ENCODE measurements at places on chromosomes 11 and 22.

GRCh38 chr22:28900379-28900925, 17.1 kb downstream of the ZNRF3 start:
- DNase-seq: no peak

- DNase-seq: no peak
Measured at GRCh38 chr11:7534042-7534378, 20.2 kb downstream of the PPFIBP2 start.

GRCh38 chr11:64810891-64811272, 531 bp upstream of the MEN1 start:
- no peak for DNase-seq

DNA sequence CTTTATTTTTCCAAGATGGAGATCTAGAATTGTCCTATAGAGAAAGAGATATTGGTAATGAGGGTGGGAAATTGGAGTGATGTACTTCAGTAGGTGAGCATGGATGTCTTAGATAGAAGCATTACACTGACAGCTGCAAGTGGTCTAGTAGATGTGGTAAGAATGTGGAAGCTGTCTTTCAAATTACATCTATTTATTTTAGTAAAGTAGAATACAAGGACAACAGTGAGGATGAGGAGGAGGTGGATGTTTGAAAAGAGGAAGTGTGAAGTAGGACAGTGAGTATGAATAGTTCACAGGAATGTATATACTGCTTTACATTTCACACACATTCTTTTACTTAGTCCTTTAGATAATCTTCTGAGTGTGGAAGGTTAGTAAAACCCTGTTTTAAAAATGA, 64.2 kb downstream of the HIPK3 start:
- no peak for DNase-seq

DNA sequence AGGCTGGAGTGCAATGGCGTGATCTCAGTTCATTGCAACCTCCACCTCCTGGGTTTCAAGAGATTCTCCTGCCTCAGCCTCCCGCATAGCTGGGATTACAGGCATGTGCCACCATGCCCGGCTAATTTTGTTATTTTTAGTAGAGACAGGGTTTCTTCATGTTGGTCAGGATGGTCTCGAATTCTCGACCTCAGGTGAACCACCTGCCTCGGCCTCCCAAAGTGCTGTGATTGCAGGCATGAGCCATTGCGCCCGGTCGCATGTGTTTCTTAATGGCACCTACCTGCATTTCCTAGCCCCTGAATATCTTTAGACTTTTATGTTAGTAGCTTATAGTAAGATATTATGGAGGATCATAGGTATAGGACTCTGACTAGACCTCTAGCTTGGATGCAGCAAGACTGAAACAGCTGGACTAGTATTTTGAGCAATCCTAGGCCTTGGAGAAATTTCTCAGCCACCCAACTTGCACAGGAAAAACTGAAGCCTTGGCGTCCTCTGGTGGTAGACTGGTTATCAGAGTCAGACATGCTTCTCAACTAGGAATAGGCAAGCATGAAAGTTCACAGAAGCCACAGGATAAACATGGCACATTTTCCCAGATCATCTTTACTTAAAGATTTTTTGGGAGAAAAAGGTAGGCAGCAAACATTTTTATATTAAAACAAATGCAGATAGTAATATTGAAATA, 22.7 kb upstream of the C1QTNF4 start:
- DNase-seq: no peak

GRCh38 chr22:44218071-44218470, 37.3 kb downstream of the PARVG start:
- DNase-seq: no peak

GRCh38 chr11:18457450-18457849, 1.8 kb downstream of the LDHAL6A start:
- DNase-seq: no peak

DNA sequence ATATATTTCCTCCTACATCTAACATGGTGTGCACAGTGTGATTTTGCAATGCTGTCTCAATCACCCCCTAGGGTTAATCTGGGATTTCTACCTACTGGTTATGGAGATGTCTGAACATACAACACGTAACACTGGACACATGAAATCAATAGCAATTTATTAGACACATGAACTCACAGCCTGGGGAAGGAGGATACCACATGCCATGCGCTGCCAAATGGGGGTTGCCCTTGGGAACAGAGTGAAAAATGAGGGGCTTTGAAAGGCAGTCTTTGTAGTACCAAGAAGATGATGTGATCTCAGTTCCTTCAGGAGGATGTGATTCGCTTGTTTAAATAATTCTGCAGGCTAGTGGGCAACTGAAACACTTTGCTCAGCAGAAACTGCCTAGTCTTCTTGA, 253.6 kb upstream of the LRRC4C start:
- no peak for DNase-seq

- DNase-seq: no peak
Measured at GRCh38 chr11:8533332-8533731, 60.7 kb downstream of the STK33 start.

DNA sequence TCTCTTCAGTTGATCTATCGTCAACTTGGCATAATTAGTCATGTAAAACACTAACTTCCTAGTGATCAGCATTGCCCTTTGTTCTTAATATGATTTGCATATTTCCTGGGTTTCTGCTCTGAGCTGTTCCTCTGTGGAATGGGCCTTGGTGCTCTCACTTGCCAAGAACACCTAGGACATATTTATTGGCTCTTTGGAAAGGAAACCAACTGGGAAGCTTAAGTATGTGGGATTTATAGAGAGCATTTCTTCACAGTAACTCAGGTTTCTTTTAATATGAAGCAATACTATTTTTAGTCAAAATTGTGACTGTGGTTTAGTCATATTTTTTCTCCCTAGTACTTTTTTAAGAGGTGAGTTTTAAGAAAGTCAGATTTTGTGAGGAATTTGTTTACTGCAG, 28.8 kb downstream of the FAT3 start:
- no peak for DNase-seq

- no peak for DNase-seq
Measured at GRCh38 chr11:120882175-120882574, 141.7 kb upstream of the TBCEL start.

DNA sequence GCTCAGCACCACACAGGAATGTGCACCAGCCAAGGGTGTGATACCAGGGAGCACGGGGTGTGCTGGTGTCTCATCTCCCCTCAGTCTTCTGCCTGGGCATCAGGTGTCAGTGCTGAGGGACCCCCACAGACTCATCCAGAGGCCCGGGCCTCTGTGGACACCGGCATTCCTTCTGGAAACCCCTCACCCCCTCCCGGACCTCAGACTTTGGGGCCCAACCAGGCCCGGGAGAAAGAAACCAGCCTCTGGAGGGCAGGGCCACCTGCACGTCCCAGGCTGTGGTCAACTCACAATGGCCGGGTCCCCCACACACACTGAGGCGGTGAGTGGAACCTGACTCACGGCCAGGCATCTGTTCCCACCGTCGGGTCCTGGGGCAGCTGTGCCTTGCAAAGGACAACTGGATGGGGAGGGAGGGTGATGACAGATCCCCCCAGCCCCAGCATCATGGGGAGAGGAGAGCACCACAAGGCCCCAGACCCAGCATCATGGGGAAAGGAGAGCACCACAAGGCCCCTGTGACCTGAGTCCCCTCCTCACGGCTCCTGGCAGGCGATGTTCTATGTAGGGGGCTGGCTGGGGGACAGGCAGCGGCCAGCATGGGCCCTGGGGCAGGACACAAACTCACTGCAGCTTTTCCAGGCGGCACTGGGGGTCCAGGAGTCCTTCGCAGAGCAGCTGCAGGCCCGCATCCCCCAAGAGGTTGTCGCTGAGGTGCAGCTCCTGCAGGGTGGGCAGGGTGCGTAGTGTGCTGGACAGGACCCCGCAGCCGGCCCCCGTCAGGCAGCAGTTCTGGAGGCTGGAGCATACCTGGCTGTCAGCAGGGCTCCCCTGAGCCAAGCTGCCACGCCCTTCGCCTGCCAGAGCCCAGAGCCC, 7.6 kb downstream of the RNH1 start:
- DNase-seq: no peak

DNA sequence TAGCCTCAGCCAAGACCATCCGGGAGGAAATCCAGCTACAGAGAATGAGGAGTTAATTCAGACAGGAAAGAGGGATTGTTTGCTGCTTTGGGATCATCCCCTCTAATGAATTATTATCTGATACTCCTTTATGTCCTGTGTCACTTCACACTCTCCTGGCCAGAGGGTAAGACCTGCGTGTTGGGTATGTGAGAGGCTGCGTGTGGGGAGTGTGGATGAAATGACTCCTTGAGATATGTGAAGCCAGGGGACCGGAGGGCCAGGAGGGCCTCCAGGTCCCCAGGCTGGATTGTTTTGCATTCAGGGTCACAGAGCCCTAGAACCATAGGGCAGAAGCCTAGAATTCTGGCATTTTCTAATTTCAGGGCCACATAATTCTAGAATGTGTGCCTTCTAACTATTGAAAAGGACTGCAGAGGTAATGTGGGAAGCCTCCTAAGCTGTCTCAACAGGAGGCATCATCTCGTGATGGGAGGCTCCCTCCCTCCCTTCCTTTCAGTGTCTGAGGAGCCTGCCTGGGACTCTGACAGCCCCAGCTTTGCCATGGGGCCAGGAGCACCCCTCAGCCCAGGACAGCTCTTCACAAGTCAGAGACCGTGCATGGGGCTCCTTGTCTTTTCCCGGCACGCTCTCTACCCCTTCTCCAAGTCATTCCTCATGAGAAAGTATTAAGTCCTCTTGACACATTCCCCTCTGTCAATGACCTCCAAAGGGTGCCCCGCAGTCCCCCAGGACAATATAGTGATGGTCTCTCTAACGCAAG, 3.7 kb downstream of the TPBGL start:
- peak; percentile 59 for DNase-seq

- DNase-seq: no peak
Measured at GRCh38 chr11:103591554-103591953, 444.9 kb upstream of the DDI1 start.

- no peak for DNase-seq
Measured at GRCh38 chr11:134576721-134577171, 164.7 kb upstream of the B3GAT1 start.

GRCh38 chr11:82976786-82977185, 75.2 kb downstream of the DDIAS start:
- no peak for DNase-seq

- peak; percentile 37 for DNase-seq
Measured at GRCh38 chr22:48444320-48445112, 1383.2 kb downstream of the BRD1 start.

DNA sequence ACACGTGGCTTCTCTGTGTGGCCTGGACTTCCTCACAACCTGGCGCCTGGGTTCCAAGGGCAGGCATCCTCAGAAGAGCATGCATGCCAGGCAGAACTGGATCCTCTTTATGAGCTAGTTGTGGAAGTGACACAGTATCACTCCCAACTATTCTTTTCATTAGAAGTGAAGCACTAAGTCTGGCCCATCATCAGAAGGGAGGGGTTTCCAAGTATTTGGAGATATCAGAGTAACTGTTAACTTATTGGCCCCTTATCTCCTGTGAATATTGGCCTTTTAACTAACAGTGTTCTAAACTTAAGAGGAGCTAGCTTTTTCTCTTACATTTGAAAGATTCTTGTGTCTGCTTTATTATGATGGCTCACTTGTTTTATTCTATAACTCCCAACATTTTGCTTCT, 35.5 kb downstream of the FDX1 start:
- DNase-seq: no peak

- DNase-seq: no peak
Measured at GRCh38 chr22:39907047-39907446, 6.2 kb downstream of the GRAP2 start.

DNA sequence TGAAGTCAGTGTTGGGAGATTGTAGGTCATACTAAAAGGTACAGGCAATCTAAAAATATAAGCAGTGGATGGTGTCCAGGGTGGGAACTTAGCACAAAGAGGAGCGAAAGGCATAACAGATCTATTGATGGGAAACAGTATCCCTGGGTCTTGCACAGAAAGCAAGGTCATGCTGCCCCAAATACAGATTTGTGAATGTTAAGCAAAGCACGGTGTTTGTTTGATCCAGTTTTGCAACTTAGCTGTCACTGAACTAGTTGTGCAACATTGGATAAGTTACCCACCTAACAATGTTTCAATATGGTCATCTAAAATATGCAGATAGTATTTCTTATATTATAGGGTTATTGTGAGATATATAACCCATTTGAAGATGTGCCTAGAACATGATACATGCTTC, 162.9 kb downstream of the BLID start:
- DNase-seq: no peak

DNA sequence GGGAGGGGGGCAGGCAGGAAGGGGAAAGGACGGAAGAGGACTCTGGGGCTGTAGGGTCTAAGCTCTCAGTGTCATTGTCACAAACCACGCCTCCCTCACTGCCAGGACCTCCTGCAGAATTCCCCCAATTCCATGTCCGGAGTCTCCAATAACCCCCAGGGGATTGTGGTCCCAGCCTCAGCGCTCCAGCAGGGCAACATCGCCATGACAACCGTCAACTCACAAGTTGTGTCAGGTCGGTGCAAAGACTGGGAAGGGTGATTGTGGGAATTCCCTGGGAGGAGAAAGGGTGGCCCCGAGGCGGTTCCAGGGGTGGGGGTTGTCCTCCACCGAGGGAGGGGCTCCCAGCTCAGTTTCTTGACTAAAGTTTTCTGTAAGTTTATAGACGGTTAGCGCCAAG, 86.0 kb downstream of the FEZ1 start:
- DNase-seq: no peak

- DNase-seq: no peak
Measured at GRCh38 chr11:132068556-132068955, 698.1 kb downstream of the NTM start.

DNA sequence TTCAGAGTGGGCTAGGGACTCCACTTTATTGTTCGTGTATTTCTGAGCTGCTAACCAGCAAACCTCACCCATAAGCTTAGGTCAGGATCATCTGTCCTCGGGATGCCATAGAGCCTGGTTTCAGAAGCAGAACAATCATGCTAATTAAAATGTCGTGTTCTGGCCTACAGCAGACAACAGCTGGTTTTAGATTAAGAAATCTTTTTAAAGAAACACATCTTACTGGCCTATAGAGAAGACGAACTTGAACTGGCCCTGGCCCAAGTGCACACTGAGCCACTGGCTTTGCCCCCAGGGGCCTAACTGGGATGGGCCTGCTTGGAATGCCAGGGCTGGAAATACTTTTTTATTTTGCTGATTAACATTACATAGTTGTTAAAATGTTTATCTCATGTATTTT, 63.2 kb downstream of the ALX4 start:
- DNase-seq: no peak

Data from chondrocyte (in vitro differentiated cells).